CMK (cell line): ENCODE measurements at places on chromosomes 12 and 14.

GRCh38 chr12:106289196-106289681, 13.3 kb upstream of the TCP11L2 start:
- DNase-seq: no peak

DNA sequence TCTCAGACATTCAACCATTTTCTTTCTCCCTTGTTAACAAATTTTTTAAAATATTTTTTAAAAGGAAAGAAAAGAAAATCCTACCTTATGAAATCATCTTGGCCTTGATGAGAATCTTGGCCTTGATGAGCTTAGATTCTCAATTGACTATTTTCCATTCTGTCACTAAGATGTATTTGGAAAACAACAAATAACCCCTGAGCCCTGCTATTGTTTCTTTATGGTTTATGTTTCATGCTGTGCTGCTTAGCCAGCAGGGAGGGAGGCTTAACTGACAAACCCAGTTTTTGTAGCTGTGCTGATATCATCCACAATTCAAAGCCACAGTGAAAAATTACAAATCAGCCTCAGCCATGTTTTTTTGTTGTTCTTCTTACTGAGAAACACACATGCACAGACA, 404.1 kb downstream of the RAD51B start:
- DNase-seq: no peak

GRCh38 chr12:10669533-10669932, 4.3 kb downstream of the STYK1 start:
- DNase-seq: no peak

DNA sequence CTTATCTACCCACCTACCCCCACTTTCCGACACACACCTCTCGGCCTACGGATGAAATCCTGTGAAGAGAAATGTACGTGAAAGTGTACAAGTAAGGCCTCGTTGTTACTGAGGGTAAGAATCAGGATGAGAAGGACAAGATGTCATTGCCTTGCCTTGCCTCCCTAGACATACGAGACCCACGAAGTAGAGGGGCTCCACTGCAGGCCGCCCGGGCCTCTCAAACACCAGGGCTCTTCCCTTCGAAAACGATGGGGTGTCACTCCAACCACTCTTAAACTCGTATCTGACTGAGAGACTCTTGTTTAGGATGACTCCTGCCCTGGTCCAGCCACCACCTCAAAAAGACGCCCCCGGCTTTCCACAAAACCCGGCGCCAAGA, 498 bp downstream of the RACGAP1 start:
- DNase-seq: no peak

GRCh38 chr12:54279227-54279631, 693 bp downstream of the CBX5 start:
- no peak for DNase-seq

DNA sequence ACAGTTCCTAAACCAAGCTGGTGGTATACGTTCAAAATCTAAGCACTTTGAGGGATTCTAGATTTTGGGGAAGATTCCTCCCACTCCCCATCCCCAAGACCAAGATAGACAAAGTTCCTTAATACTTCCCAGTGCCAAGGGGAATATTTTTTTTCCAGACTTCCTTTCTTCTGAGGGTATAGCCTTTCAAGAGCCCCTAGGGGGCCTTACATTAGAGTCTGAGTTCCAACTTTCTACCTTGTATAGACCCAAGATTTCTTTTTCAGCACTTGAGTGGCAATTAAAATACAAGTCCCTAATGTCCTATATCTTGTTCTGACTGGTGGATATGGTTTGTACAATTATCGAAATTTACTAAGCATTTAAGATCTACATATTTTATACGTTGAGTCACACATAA, 28.7 kb upstream of the SOS2 start:
- no peak for DNase-seq

DNA sequence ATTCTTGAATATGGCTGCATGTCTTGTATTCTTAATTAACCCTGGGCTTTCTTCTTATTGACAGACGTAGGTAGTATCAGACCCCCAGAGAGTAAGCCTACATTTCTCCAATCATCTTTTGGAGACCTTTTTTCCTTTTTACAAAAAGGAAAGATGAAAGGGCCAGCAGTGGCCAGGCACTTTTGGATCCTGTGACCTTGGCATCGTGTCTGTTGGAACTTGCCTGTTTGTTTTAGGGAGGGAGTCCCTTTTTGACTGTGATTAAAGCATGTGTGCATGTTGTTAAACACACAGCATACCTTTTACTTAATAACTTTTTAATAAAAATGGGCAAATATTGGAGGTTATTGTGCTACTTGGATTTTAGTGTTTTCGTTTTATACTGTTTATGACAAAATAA, 57.2 kb downstream of the PCNX1 start:
- no peak for DNase-seq

GRCh38 chr12:82223426-82223825, 134.8 kb downstream of the CCDC59 start:
- DNase-seq: no peak

DNA sequence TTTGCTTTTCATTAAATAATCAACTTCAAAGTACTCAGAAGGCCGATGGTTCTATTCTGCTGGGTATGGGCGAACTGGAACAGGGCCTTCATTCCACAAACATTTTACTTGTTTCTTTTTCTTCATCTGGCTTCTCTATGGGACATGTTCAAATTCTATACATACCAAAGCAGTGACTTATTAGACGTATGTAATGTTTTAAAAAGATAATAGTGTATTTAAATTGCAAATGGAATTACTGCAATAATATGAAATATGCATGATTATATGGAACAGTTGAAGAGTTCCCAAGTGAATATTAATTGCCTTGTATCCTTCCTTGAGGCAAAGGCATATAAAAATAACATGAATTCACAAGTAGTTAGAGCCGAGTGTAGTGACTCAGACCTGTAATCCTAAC, 75.5 kb downstream of the FAR2 start:
- DNase-seq: no peak

DNA sequence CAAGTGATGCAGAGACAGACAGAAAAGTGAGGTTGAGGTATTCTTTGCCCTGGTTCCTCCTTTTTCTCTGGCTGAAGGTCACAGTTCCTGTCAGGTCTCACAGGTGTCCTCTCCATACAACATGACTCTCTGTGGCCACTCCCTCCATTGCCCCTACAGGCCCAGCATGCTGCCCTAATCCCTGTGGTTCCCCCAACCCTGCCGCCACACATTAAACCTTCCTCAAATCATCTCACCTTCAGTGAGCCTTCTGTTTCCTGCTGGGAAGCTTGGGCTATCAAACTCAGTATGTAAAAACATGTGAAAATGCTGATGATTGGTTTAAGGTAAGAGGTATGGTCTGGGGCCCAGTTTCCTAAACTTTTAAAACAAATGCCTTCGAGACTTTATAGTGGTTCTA, 159.0 kb upstream of the E2F7 start:
- no peak for DNase-seq

DNA sequence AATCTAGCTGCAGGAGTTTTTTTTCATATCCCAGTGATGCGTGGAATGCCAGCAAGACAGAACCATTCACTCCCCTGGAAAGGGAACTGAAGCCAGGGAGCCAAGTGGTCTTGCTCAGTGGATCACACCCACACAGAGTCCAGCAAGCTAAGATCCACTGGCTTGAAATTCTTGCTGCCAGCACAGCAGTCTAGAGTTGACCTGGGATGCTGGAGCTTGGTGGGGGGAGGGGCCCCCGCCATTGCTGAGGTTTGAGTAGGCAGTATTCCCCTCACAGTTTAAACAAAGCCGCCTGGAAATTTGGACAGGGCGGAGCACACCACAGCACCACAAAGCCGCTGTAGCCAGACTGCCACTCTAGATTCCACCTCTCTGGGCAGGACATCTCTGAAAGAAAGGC, 86.9 kb upstream of the STXBP6 start:
- DNase-seq: no peak

GRCh38 chr12:55699471-55700055, 8.1 kb downstream of the ITGA7 start:
- DNase-seq: no peak

- DNase-seq: no peak
Measured at GRCh38 chr12:120015313-120015712, 26.3 kb downstream of the BICDL1 start.

GRCh38 chr12:92513231-92513730, 189.5 kb upstream of the PLEKHG7 start:
- DNase-seq: no peak

- no peak for DNase-seq
Measured at GRCh38 chr12:56119361-56119796, 1.3 kb downstream of the ZC3H10 start.

DNA sequence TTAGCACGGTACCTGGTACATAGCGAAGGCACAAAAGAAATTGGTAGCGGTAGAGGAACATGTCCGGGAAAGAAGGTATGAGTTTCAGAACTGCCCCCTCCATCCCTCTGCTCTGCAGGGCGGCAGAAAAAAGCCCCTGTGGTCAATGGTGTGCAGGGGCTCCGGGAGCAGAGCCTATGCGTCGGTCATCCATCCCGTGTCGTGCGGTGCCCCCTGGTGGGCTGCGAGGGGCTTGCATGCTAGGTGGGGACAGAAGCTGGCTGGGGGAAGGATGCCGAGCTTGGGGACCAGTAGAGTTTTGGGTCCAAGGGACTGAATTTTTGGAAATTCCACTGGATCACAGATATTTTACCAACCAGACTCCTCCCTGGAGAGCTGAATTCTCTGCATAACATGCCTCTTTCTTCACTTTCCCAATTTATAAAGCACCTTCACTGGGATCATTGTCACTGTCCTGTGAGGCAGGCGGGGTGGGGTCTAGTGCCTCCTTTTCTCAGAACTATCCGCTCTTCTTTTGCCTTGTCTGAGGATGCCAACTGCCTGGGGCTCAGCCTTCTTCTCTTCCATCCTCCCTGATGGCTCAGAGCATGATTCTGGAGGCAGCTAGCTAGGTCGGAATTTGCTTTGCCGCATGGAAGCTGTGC, 148.7 kb downstream of the SMOC1 start:
- DNase-seq: peak; percentile 20

DNA sequence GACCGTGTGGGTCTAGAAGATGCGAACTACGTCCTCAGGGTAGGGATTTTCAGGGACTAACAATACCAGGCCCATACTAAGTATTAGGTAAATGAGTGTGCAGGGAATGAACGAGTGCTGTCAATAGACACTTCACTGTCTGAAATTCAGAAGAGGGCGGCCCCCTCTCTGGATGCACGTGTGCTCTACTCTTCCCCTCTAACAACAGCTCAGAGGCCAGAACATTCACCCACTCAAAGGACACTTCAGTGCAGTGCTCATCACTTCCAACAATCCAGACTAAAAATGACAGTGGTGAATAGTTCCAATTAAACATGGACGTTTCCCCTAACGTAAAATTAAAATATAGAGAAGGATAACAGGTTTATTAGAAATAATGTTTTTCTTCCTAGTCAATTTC, 199.9 kb downstream of the CALM1 start:
- no peak for DNase-seq

GRCh38 chr12:48194799-48195201, 8.3 kb downstream of the OR10AD1 start:
- no peak for DNase-seq

- no peak for DNase-seq
Measured at GRCh38 chr12:121949648-121950397, 31.4 kb downstream of the CFAP251 start.

DNA sequence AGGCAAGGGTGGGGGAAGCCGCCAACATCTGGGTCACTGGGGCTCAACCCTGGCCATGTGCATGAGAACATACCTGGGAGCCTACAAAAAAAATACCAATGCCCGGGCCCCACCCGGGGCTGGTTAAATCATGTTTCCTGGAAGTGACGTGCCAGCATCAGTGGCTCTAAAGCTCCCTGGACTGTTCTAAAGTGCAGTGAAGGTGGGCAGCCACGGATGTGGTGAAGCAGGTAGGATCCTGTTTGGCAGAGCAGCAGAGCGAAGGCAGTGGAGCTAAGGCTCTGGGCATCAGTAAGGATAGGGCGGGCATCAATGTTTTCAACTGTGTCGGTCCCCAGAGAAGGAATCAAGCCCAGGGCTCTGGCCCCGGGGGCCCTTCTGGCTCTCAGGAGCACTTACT, 525 bp upstream of the GPR68 start:
- no peak for DNase-seq

- no peak for DNase-seq
Measured at GRCh38 chr12:53123578-53124351, 20.5 kb downstream of the SOAT2 start.

GRCh38 chr12:76032043-76032981, 736 bp upstream of the PHLDA1 start:
- DNase-seq: no peak

DNA sequence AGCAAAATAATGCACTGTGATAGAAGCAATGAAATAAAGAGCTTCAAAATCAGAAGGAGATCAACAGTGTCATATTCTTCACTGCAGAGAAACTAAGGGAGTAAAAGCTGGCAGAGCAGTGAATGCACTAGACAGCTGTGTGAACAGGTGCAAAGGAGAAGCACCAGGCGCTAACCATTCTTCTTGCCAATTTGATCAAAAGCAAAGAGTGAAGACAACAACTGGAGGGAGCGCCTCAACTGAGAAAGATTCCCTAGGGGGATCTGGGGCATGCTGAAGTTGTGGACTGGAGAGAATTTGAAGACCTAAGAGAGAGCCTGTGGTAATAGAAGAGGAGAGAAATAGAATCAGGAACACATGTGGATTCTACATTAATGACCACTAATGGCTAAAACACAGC, 50.4 kb upstream of the OVCH1 start:
- no peak for DNase-seq

DNA sequence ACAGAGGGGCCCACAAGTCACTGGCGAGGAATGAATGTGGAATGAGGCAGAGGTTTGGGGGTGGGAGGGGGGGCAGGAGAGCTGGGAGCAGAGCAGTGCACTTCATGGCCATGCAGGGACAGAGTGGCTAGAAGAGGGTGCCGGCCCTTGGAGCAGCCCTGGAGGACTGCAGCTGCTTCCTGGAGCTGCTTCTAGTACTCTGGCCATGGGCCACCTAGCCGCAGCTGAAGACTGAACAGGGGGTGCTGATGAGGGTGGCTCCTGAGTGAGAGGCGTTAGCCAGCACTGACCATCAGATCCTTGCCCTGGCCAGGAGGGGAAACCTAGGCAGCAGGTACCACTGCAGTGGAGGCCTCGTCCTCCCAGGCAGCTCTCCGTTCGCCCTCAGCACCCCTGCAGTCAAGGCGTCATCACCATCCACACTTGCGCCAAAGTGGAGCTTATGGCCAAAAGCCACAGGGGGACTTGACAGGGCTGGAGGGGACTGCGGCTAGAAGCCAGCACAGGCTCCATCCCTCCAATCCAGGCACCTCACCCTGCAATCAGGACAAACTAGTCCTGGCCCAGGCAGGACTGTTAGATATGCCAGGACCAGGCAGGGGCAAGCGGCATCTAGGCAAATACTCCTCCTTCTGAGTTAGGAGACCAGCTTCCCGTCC, 16.4 kb downstream of the OTUB2 start:
- DNase-seq: no peak

- no peak for DNase-seq
Measured at GRCh38 chr12:129372876-129373275, 519.6 kb downstream of the GLT1D1 start.

GRCh38 chr14:39988939-39989338, 556.7 kb upstream of the FBXO33 start:
- no peak for DNase-seq

DNA sequence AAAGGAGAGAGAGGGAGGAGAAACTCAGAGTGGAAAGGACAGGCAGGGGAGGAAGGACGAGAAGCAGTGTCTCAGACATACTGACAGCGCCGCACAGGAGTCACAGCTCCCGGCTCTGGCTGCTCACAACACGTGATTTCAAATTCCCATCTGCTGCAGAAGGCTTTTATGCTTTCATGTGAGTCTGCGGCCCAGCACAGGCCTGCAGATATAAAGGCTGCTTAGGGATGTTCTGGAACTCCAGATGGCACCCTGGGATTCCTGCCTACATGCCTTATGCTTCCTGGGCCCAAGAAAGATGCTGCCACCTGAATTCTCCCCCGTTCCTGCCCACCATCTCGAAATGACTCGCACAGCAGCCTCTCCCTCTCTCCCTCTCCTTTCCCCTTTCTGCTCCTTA, 89.6 kb downstream of the NUAK1 start:
- DNase-seq: no peak

- no peak for DNase-seq
Measured at GRCh38 chr12:24746864-24747263, 202.0 kb downstream of the BCAT1 start.
